ENCODE measurements at places on chromosomes 2 and 18. TPM values are rescaled to one million over a fixed set of nuclear protein-coding genes. Genes with fewer than 3 reads are reported as not detected.

DNA sequence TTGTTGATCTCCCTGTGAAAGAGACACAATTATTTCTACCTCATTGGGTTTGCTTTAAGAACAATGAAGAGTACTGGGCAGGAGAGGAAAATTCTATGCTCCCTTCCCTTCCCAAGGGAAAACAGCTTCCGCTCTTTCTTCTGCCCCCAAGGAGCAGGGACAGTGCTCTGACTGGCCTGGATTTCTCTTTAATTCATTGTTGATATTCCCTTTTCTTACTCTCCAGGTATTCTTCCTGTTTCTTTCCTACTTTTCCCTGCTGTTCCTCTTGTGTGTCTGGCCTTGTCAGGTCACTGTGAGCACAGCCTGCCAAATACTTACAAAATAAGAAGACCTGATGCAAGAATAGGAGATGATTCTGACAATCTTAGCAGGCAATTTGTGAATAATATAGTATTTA is 49.6 kb upstream of the SPAG16 start:
- no peak for DNase-seq

DNA sequence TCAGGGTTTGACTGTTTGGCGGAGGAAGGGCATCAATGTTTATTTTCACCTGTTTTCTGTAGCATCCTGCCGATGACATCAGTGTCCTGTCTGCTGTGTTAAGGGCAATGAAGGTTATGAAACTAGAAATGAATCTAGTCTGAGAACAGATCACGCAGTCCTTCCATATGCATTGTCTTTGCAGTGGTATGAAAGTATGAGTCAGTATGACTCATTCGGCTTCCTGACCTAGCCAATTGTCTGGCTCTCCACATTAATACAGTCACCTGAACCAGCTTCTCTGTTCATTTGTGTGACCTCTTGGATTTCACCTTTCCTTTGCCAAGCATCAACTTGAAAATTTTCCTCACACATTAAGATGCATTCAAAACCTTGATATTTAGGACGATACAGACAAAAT is 353.8 kb downstream of the RND3 start:
- no peak for DNase-seq

- DNase-seq = no peak
Observed at GRCh38 chr2:127874378-127875269, 11.1 kb downstream of the AMMECR1L start.

- peak; percentile 57 for DNase-seq
Observed at GRCh38 chr2:96773922-96774321, 13.2 kb downstream of the CNNM4 start.

DNA sequence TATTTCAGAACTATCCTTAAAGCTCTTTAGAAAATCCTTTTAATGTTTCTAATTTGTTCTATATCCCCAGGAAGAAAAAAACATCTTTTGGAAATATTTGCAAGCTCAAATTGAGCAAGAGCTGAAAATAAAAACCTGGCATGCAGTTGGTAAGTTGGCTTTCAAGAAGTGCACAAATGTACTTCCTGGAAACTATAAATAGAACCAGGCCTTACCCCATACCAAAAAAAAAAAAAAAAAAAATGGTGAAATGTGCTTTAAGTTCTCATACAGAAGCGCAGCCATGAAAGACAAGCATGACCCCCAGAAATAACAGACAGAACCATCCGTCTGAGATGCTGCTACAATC is 178.5 kb downstream of the HDAC4 start:
- DNase-seq = no peak

- DNase-seq = no peak
Observed at GRCh38 chr2:122244598-122245229, 489.3 kb downstream of the TSN start.

- no peak for DNase-seq
Observed at GRCh38 chr2:3480352-3481010, 38.9 kb downstream of the ADI1 start.

DNA sequence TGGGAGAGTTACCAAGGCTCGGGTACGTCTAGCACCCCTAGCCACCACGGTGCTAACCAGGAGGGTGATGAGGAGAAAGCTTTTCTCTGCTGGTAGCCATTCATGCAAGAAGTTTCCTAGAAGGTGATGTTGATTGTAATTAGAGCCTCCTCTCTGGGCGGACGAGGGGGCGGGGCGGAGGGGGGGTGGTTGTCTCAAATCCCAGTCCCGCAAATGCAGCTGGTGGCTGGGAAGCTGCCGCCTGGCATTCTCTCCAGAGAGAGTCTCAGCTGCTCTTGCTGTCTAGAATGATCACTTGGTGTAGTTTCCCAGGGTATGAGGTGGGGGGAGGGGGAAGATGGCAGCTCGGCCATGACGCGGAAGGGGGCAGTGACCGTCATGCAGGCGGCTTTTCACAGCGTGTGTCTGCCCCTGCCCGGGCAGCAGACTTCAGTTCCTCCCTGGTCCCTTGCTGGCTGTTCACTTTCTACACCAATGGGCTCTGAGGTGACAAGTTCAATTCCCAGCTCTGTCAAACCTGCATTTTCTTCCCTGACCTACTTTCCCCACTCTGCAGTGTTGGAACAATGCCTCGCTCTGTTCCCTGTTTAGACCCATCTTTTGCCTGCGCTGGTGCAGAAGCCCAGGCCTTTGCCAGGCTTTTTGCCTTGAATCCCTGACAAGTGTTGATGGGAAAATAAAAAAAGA is 61.5 kb upstream of the KLF7 start:
- DNase-seq = no peak

DNA sequence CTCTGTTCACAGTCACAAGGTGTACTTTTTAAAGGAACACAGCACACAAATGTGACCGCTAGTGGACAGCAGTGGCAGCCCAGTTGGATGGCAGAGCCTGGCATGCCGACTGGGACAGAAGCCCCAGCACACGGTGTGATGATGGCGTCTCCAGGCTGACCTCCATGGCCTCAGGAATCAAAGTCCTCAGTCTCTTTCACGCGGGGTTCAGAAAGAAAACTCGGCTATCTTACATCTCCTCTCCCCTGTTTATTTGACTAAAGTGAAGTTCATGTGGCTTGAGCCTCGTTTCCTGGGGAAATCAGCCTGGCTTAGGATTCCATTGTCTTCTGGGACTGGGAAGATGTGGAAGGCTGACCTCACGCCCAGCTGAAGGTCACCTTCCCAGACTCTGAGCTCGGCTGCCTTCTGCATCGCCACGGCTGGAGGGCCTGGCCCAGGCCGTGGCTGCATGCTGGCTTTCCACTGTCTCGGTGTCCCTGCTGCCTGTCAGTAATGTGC is 56.1 kb downstream of the ASAP2 start:
- no peak for DNase-seq

DNA sequence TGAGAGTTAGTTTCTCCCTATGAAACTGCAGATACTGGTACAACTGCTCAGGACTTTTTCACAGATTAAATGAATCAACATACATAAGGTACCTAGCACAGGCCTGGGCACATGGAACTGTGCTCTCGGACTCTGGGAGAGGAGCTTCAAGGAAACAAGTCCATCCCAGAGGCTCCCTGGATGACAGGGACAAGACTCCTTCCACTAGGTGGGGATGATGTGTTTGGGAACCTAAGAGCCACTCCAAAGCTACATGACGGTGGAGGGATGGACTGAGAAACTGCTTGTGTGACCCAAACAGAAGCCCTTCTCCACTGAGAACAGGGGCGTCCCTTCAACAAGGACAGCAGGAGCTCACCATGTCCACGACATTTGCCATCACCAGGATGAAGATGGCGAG is 37.1 kb downstream of the CENPO start:
- no peak for DNase-seq

GRCh38 chr2:42964439-42965083 is 172.2 kb upstream of the HAAO start:
- DNase-seq = no peak

GRCh38 chr2:237283131-237283928 is 130.6 kb downstream of the COL6A3 start:
- no peak for DNase-seq

- DNase-seq = no peak
Observed at GRCh38 chr2:239365782-239366435, 34.9 kb downstream of the HDAC4 start.

DNA sequence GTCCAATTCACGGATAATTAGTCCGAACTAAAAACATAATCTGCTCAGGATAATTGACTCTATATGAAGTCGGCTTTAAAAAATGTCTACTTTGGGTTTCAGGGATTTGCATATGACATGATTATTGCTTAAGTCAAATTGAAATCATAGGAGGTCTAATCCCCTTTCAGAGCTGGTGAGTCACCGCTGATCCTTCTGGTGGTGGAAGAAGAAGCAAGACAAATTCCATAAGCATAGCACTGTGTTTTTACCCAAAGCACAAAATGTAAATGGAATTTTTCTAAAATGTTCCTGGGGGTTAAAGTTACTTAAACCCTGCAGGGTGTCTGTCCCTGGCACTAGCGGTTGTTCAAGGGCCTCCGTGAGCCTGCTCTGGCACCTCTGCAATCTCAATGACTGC is 460.2 kb downstream of the LRATD1 start:
- no peak for DNase-seq

DNA sequence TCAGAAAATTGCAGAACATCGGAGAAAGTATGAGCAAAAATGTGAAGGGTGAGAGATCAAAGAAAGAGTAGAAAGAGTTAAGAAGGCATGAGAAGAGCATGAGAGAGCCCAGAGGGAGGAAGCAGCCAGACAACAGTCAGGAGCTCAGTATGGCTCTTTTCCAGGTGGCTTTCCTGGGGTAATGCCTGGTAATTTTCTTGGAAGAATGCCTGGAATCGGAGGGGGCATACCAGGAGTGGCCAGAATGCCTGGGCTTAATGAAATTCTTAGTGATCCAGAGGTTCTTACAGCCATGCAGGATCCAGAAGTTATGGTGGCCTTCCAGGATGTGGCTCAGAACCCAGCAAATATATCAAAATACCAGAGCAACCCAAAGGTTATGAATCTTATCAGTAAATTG is 271.8 kb upstream of the TFPI start:
- DNase-seq = no peak

DNA sequence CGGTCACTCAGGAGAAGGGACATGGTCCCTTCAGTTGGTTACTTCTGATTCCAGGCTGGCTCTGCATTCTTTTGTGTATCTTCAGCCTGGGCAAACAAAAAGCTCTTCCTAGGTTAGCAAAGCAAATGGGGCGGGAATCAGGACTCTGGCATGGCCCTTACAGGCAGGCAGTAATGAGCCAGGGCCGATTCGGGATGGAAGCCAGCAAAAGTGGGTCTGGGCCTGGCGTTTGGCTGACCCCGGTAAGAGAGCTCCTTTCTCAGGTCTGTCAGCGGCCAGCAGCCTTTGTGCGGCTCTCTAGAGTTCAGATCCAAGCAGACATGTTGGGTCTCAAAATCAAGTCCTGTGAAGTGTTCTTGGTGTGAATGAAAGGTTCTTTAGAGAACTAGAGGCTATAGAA is 81.5 kb upstream of the EML6 start:
- no peak for DNase-seq

- DNase-seq = no peak
Observed at GRCh38 chr2:40721595-40721994, 269.7 kb upstream of the SLC8A1 start.

GRCh38 chr2:7071916-7072556 is 154.8 kb downstream of the RNF144A start:
- DNase-seq = no peak

The ERBB4 gene
- total RNA-seq = not detected

The KCNG3 gene
- total RNA-seq = 0.48 TPM

The FBLN7 gene
- 9.4 TPM for total RNA-seq

The BARD1 gene
- total RNA-seq = 21.8 TPM

Measured in activated naive CD8-positive, alpha-beta T cell treated with anti-CD3 and anti-CD28 coated beads for 36 hours (primary cell).